ENCODE measurements at places on chromosomes 6 and 20.

- no peak for DNase-seq
These were observed 15.0 kb upstream of the ZBTB24 start for GRCh38 chr6:109498052-109498451.

DNA sequence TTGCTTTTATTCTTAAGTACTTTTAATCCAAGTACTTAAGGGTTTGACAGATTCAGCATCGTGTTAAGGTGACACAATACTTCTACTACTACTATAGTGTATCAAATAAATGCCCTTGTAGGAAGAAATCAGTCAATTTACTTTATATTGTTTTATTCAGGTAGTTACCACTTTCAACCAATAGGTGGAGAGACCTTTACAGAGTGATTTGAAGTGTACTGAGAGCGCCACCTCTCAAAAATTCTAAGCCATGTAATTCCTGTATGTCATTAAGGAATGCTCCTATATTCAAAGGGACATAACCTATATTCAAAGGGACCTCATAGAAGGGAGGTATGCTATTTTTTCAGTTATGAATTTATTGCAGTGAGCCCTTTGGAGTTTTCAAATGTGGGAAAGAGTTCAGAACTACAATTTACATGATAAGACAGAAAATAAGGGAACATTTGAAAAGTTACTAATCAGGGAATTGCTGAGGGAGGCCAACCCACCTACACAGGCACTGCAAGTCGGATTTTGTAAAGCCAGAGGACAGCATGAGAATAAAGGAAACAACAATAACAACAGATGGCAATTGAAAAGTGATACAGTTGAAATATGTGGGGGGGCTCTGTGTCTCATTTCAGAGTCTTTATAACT, 955.6 kb downstream of the TBC1D32 start:
- peak; percentile 27 for DNase-seq

DNA sequence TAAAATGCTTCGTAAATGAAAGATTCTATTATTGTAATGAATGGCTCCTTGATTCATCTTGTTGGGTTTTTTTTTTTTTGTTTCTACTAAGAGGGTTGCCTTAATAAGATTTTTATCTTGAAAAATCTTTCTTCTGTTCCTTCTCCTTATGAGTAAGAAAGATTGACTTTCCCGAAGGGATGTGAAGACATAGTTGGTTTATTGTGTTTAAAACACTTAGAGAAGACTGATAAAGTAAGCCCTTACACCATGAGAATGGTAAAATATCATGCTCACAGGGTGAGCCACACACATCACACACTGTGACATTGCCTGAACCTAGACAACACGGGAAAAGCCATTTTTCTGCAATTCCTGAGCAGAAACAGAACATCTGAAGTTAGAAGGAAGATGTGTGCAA, 317.2 kb upstream of the TCF21 start:
- DNase-seq, result no peak

DNA sequence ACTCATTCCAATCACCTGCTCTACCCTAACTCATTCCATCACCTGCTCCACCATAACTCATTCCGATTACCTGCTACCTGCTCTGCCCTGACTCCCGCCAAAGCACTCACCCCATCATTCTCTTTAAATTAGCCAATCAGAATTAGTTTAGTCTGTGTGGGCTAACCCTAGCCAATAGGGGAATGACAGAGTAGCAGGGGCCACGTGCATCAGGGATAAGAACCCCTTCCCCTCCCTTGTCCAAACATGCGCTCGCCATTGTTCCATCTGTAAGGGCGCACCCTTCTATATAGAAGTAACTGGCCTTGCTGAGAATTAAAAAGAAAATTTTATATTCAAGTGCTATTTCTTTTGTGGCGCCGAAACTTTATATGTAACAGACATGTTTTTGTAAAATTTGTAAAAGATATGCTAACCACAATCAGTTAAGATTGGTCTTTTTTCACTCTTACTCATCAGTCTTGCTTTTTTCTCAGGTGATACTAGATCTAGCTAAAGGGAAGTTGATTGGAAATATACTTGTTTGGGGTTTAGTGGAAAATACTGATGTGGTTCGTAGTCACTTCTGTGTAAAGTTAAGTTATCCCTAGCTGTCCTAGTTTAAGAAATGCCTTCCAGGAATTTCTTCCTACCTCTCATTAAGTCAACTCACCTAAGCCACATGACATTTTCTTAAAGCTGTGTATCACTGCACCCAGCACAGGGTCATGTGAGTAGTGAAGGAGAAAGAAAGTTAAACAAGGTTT, 16.5 kb downstream of the RTN4IP1 start:
- DNase-seq, result no peak

- no peak for DNase-seq
These were observed 611.3 kb downstream of the HDGFL1 start for GRCh38 chr6:23180504-23181293.

DNA sequence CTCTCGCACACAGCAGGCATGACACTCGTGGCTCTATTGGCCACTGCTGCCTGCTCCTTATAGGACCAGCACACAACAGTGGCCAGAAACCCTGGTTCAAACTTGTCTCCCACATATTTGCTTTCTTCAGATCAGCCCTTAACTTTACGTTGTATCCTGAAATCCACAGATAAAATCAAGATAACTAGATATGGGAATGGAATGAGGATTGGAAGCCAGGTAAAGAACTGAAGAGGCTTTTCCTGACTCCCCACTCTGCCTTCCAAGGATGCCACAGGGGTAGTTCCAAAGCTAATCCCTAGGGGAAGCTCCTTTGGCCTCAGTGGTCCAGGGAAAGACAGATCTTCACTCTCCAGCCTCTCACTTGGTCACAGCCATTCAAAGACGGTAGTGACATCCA, 86.5 kb downstream of the INSM1 start:
- no peak for DNase-seq

DNA sequence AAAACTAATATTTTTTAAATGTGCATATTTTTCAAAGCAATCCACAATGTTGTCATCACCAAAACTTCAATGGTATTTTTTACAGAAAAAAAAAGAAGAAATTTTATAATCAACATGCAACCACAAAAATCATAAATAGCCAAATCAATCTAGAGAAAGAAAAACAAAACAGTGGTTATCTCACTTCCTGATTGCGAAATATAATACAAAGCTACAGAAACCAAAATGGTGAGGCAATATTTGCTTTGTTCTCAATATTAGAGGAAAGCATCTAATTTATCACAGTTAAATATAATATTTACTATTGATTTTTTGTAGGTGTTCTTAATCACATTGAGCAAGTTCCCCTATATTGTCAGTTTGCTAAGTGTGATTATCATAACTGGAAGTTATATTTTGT, 720.7 kb upstream of the ADGRB3 start:
- no peak for DNase-seq

DNA sequence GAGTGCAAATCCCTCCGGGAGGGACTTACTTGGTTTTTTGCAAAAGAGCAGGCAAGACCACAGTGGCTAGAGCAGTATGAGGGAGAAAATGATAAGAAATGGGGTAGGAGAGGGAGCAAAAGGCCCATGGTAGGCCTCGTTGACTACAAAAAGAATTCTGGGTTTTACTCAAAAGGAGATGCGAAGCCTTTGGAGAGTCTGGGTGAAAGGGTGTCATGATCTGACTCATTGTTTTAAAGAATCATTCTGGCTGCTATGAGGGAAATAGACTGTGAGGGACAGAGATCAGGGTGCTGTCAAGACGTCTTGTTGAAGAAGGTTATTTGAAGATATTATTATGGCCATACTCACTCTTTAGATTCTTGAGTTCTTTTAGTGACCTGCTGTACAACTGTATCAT, 13.0 kb downstream of the TBC1D32 start:
- no peak for DNase-seq

GRCh38 chr20:5652626-5653553, 97.3 kb upstream of the SHLD1 start:
- no peak for DNase-seq

DNA sequence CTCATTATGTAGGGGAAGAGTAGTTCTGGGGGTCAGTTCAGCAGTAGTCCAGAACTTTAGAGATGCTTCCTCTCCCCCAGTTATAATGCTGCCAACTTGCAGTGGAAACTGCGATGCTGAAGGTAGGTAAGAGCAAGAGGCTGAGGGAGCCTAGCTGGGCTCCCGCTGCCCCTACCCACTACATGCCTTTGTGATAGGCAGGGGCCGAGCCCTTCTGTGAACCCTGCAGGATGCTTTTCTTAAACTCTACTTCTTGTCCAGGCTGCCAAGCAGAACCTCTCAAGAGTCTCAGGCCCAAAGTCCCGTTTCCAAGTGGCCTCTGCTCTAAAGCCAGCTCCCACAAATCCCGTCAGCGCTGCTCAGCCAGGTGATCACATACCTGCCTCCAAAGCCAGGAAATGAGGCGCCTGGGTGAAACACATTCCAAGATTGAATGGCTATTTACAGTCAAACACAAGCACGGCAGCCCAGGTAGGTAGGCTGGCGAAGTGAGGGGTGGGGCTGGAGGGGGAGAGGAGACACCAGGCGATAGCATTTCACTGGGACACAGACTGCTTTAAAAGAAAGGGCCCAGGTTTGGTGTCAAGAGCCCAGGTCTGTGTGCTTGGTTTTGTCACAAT, 150.7 kb downstream of the CD24 start:
- DNase-seq, result no peak

DNA sequence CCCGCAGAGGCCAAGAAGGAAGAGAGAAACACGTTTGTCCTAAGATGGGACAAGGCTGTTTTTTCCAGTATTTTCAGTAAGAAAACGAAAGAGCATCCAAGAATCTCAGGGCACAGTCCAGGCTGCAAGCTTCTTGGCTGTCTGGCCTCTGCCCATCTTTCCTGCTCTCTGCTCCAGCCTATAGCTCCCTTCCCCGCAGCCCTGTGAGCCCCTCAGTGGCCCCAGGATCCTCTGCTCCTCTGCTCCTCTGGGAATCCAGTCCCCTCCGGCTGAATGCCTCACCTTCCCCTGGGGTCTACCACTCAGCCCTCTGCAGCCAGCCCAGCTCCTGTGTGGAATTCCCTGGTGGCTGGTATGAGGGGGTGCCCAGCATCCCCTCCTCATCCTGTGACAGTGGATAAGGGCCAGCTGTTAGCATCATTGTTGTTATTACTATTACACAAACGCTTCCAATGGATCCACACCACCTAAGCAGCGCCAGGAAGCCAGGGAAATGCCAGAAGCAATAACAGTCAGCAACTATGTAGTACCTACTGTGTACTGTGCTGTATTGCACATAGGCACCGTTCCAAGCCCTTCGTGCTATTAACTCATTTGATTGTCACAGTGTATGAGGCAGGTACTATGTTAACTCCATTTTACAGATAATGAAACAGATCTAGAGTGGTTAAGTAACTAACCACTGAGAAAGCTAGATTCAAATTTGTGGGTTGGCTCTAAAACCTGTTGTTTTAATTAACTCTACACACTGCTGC, 60.3 kb upstream of the PTPN1 start:
- DNase-seq, result no peak

GRCh38 chr6:125379174-125379573, 77.4 kb upstream of the HDDC2 start:
- DNase-seq, result no peak

DNA sequence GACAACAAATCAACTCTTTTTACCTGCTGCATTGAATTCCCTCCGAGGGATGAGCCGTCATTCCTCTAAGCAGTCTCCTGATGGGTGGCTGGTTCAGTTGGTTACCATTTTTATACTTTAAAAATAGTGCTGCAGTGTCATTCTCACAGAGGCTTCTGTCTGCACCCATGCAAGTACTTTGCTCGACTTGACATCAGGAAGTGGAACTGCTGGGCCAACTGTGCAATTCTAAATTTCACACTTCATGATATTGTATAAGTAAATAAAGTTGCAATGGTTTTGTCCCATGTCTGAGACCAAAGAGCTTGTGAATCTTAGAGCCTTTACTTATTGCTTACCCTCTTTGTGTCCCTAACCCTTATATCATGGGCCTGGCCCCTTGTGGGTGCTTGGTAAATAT, 2.5 kb downstream of the BTN3A1 start:
- no peak for DNase-seq

GRCh38 chr6:15073883-15074465, 171.9 kb upstream of the JARID2 start:
- DNase-seq, result no peak

DNA sequence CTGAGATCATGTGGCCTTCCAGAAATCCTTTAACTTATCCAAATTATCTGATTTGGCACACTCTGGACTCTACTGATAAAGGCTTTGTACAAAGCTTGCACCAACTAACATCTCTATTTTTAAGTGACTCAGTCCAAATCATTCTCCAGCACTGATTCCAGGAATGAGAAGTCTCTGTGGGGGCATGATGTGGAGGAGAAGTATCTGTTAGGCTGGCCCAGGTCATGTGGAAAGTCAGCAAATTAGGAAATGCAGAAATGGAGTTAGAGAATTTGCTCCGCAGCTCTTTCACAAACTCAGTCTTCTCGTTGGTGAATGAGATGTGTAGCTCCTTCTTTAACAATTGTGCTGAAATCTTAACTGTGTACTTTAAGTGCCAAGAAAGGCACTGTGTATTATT, 165.7 kb downstream of the ZNF217 start:
- no peak for DNase-seq

- DNase-seq, result no peak
These were observed 59.0 kb upstream of the PDE10A start for GRCh38 chr6:165722022-165722421.
